ENCODE measurements at places on chromosomes 7 and 10. TPM values are rescaled to one million over a fixed set of nuclear protein-coding genes. Genes with fewer than 3 reads are reported as not detected.
A peak's percentile ranks its signal among the peaks of the same experiment; 100 is the strongest.

COBL gene
- total RNA-seq = not detected

- H3K27ac ChIP-seq = no peak overlapping the region
- peaks cover 2% of the 10 kb centered on the region for H3K4me1 ChIP-seq
- H3K36me3 ChIP-seq = no peaks in the 10 kb centered on the region
- H3K4me3 ChIP-seq = no peak overlapping the region
- DNase-seq = no peak
Measured at GRCh38 chr10:43959364-43960134, 310.9 kb upstream of the ZNF32 start.

- no peak for DNase-seq
- no peaks in the 10 kb centered on the region for H3K4me1 ChIP-seq
- H3K4me3 ChIP-seq = no peak overlapping the region
- H3K36me3 ChIP-seq = no peaks in the 10 kb centered on the region
- no peak overlapping the region for H3K27ac ChIP-seq
Measured at GRCh38 chr7:231030-231857, 38.9 kb downstream of the FAM20C start.

DNA sequence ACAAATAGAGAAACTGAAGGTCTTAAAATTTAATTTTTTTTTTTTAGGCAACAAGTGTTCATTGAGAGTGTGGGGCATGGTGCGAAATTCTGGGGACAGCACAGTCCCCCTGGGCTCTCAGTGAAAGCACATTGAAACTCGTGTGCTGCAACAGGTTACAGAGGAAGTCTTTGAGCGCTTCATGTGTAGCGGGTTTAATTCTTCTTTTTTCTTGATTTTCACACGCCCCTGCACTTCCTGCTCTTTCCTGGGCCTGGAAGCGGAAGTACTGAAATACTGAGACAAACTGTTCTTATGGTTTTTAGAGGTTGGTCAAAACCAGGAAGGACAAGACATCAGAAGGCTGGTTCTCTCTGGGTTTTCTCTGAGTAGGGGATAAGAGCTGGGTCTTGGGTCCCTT is 203.5 kb downstream of the PTEN start:
- peak overlapping the region; percentile 61 for H3K4me3 ChIP-seq
- H3K27me3 ChIP-seq = no peaks in the 10 kb centered on the region
- DNase-seq = no peak
